ENCODE measurements at places on chromosomes 5 and 9.

DNA sequence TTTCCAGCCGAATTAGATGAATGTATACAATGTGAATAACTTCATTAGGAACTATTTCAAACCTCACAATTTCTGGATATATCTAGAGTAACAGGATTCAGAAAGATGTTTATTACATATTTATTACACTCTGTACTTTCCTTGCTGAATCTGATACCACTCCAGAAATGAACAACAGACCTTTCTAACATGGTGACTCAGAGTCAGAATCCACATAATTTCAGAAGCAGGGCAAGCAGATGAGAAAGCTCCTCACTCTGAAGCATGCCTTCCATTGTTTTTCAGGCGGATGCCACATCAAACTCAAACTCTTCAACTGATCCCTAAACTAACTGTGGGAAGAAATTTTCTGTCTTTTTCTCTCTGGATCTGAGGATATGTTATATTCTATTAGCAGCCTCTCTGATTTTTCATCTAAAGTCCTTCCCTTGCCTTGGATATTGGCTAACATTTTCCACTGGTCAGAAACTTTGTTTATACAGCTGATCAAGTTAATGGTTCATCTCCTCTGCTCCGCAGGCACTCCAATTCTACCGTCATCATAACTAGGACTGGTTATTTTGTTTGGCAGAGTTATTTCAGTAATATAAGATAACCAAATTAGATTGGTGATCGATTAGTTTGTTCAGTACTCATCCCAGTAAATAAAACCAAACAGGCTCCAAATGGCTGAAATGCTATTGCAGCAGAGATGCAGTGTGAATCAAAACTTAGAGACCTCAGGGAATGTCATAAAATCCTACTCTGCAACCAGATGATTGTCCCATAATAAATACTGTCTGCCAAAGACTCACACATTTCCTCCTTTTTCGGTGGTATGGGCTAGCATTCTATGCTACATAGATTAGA, 556.0 kb downstream of the EBF1 start:
- DNase-seq: no peak

DNA sequence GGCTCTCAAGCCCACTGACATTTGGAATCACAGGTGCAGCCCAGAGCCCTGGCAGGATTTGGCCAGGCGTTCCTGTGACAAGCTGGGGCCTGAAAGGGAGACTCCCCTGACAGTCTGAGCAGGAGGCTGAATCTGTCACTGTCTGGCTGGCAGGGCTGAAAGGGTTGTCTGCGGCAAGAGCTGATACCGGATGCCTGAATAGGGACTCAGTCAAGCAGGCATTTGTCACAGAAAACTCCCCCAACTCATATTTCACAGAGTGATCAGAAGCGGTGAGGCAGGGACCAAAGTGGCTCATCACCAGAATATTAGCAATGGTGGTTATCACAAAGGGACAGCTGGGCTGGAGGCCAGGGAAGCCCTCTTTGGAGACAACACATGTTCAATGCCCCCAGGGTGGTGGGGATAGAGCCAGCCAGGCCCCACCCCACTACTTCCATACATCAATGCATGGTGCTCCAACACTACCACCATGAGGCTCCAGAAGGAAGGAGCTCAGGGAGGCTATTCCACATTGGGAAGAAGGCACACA, 295.5 kb downstream of the DTWD2 start:
- DNase-seq: no peak

- peak; percentile 14 for DNase-seq
Measured at GRCh38 chr5:132011622-132012343, at the start of gene ACSL6. Gene ACSL6 (minus strand): TSS chr5:132011658. CDS start chr5:132011553, 105 bp downstream.

DNA sequence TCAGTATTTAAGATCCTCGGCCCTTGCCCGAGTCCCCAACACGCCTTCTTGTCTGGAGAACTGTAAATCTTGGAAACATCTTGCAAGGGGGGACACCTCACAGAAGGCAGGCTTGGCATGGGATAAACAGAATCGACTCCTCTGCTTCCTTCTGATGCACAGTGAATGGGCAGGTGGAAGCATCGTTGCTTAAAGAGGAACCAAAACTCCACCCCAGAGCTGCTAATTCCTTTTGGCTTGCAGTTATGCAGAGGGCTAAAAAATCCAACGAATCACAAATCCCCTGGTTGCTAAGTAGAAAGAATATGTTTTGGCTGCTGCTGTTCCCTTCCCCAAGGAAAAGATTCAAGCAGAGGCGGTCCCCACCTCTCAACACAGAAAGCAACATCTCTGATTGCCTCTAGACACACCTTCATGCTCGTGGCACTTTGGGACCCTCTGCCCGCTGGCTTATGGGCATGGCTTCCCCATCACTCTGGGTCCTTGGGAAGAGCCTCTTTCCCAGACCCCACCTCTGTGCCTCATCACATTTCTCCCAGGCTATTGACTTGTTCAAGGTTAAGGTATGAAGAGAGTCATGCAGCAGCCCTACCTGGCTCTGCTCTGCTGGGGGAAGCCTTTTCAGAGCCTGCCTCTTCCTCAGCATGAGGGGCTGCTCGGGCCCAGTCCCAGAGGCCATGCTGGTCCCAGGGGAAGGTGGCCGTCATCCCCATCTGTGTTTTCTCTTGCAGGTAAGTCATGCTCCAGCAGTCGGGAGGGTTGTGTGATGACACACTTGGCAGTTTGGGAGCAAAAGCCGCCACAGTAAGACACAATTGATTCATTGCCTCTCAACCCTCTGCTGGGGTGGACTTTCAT, 137.1 kb downstream of the KCNIP1 start:
- DNase-seq: no peak

GRCh38 chr9:694403-695154, 146.9 kb upstream of the DMRT1 start:
- no peak for DNase-seq

DNA sequence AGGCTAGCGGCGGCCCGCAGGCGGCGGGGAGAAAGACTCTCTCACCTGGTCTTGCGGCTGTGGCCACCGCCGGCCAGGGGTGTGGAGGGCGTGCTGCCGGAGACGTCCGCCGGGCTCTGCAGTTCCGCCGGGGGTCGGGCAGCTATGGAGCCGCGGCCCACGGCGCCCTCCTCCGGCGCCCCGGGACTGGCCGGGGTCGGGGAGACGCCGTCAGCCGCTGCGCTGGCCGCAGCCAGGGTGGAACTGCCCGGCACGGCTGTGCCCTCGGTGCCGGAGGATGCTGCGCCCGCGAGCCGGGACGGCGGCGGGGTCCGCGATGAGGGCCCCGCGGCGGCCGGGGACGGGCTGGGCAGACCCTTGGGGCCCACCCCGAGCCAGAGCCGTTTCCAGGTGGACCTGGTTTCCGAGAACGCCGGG, 253 bp downstream of the SLC12A2 start:
- no peak for DNase-seq

DNA sequence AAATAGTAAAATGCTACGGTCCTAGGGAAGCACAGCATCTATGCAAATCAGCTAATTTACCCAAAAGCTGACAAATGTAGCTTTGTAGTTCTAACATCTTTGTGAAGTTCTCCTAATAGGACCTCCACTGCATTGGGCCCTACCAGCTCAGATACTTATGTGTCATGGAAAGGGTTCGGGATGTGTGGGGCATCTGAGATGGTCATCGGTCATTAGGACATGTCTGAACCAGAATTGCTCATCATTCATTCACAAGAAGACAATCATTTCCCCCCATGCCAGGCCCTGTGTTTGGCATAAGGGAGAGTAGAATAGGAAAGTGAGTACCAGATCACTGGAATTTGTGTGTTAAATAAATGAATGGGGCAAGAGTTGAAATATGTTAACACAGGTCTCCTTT, 35.7 kb downstream of the PWWP2A start:
- DNase-seq: no peak

GRCh38 chr5:2134543-2135292, 252.0 kb upstream of the IRX4 start:
- DNase-seq: no peak

DNA sequence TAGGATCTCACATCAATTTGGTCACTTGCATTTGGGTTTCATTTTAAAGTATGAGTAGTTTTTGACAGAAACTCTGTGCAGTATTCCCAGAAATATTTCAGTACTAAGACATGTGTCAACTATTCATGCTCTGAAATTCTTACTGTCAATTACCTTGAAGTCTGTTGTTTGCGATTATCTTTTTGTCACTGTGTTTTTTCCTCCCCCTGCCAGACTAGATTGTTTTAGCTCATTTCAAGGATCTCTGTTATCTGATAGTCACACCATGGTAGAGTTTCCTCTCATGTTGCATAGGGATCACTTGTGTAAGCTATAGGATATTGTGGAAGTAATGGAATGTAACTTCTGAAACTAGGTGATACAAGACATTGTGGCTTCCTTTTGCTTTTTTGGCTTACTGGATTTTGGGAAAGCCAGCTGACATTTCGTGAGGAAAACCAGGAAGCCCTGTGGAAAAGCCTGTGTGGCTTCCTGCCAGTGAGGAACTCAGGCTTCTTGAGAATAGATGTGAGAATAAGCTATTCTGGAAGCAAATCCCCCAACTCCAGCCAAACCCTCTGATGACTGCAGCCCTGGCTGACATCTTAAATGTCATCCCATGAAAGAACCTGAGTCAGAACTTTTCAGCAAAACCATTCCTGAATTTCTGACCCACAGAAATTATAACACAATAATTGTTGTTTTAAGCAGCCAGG, 122.2 kb downstream of the FGF10 start:
- no peak for DNase-seq

DNA sequence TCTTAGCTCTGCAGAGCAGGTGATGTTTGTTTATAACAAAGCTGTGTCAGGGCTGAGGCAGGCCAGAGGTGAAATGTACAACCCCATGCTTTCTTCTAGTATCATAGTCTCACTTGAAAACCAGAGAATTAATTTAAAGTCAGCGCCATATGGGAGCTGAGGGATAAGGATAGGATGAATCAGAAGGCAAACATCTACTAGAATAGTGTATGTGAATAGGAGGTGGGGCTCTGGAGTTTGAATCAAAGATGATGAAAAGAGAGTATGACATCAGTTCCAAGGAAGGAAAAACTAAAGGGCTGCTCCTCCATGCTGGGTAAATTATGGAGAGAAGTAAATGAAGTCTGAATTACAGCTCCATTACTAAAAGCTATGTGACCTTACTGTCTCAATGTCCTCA, 441.5 kb downstream of the RASEF start:
- no peak for DNase-seq

GRCh38 chr5:95641741-95642220, 4.8 kb upstream of the RFESD start:
- DNase-seq: no peak

- no peak for DNase-seq
Measured at GRCh38 chr5:163759000-163759704, 253.7 kb downstream of the MAT2B start.

- no peak for DNase-seq
Measured at GRCh38 chr5:9209846-9210492, 335.9 kb downstream of the SEMA5A start.

DNA sequence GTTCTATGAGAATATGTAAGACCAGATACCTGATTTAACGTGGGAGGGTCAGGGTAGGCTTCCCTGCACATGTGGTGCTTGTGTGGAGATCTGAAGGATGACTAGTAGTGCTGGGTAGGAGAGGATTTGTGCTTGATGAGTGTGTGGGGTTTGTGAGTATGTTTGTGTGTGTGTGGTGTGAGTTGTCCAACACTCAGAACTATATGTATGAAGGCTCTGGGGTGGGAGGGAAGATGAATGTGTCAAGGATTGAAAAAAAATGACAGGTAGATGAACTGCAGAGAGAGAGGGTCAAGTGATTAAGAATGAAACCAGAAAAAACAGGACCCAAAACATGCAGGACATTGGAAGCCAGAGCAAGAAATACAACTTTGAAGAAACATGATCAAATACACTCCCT, 154.6 kb upstream of the NR3C1 start:
- no peak for DNase-seq

DNA sequence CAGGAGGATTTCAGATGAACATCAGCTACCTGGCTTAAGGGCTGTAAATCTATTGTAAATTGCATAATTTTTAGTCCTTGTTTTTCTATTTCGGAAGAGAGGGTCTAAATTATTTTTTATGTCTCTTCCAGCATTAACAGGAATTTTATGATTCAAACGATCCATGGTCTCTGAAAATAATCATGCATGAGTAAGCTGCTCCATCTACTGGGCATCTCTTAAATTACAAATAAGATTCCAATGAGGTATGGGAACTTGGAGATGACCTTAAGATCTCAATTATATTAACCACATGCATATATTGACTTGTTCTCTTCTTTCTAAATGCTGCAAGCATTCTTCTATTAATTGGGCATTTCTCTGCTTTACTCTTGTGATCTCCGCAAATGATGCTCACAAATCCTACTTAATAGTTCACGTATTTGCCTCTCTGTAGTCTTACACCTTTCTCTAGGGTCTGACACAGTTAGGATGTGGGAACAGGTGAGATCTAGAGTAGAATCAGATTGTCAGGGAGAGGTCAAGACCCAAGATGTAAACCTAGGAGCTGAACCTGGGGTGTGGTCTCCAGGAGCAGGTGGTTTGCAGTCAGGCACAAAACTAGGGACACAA, 86.9 kb downstream of the NUDT12 start:
- peak; percentile 69 for DNase-seq

- no peak for DNase-seq
Measured at GRCh38 chr5:154194345-154195329, 4.1 kb downstream of the GALNT10 start.

DNA sequence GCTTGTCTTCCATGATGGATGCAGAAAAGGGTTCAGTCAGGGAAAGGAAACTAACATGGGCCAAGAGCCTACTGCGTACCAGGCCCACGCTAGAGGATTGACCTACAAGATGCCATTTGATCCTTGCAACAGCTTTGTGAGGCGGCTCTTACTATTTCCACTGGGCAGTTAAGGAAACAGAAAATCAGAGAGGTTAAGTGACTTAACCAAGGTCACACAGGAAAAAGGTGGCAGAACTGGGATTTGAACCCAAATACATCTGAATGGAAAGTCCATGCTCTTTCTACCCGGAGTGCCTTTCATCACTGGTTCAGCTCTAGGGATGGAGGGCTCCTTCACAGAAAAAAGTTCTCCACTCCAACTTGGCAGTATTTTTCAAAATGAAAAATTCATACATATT, 50.0 kb downstream of the PCDH1 start:
- DNase-seq: no peak

- DNase-seq: no peak
Measured at GRCh38 chr9:89881431-89881830, 276.6 kb downstream of the GADD45G start.

GRCh38 chr5:56640763-56641406, 174.5 kb upstream of the MAP3K1 start:
- DNase-seq: no peak

GRCh38 chr9:72588336-72588735, 66.9 kb downstream of the TMC1 start:
- DNase-seq: peak; percentile 69

GRCh38 chr9:135053133-135053532, 34.3 kb upstream of the OLFM1 start:
- DNase-seq: no peak

- no peak for DNase-seq
Measured at GRCh38 chr5:119058979-119059529, 11.8 kb upstream of the DMXL1 start.

DNA sequence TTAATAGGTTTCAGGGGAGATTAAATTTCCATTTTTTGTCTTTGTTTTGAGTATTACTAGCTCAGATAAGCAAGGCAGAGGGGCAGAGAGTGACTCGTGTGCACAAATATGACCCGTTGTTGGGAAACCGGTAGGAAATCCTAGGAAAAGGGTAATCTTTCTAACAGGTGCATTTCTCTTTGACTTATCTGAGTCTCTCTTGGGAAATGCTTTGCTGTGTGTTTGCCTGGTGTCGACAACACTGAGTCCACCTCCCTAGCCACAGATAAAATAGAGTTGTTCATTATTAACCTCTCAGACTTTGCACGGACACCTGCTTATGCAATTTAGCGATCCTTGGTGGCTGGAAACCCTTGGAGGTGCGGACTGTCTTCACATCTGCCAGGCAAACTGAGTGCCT, 164.2 kb downstream of the FGF1 start:
- no peak for DNase-seq

Data from lung (tissue), 17 donors.